ENCODE measurements at places on chromosomes 7 and 10. TPM values are rescaled to one million over a fixed set of nuclear protein-coding genes. Genes with fewer than 3 reads are reported as not detected.

NSUN6 gene
- 10.8 TPM for total RNA-seq

MYPN gene
- total RNA-seq, result not detected

LRIT1 gene
- not detected for total RNA-seq

TDRD1 gene
- 2.1 TPM for total RNA-seq

NUDT13 gene
- total RNA-seq, result 0.64 TPM

GCC1 gene
- 72.8 TPM for total RNA-seq

C10orf105 gene
- total RNA-seq, result not detected

TRA2A gene
- total RNA-seq, result 21.3 TPM

ENO4 gene
- not detected for total RNA-seq

ANXA8 gene
- 79.4 TPM for total RNA-seq

AKR1C4 gene
- not detected for total RNA-seq

FKBP14 gene
- 20.0 TPM for total RNA-seq

GRM3 gene
- not detected for total RNA-seq

WDFY4 gene
- under 0.01 TPM for total RNA-seq

CALML5 gene
- 0.79 TPM for total RNA-seq

CUZD1 gene
- 0.79 TPM for total RNA-seq

SSC4D gene
- 1.3 TPM for total RNA-seq

OLAH gene
- total RNA-seq, result 26.0 TPM

TAC1 gene
- 0.13 TPM for total RNA-seq

PLAU gene
- total RNA-seq, result 26.3 TPM

CDH23 gene
- total RNA-seq, result 0.13 TPM

MICU1 gene
- total RNA-seq, result 20.8 TPM

SORCS1 gene
- total RNA-seq, result not detected

GRID2IP gene
- total RNA-seq, result 0.26 TPM

SPDYE8 gene
- total RNA-seq, result not detected

EPO gene
- not detected for total RNA-seq

HEPACAM2 gene
- total RNA-seq, result 0.13 TPM

PAPOLB gene
- total RNA-seq, result under 0.01 TPM
